ENCODE measurements at places on chromosomes 11 and 22. TPM values are rescaled to one million over a fixed set of nuclear protein-coding genes. Genes with fewer than 3 reads are reported as not detected.

ZNF280A gene
- not detected for total RNA-seq

CD3E gene
- total RNA-seq: 491 TPM

LRRN4CL gene
- total RNA-seq: 0.10 TPM

C11orf16 gene
- not detected for total RNA-seq

PRG2 gene
- not detected for total RNA-seq

NAGA gene
- total RNA-seq: 20.0 TPM

Measured in activated CD8-positive, alpha-beta memory T cell treated with anti-CD3 and anti-CD28 coated beads for 36 hours (primary cell).